Stimulated activated CD4-positive, alpha-beta T cell treated with anti-CD3 and anti-CD28 coated beads, TNF-alpha, amount 100 ng/mL, for 4 hours (primary cell): ENCODE measurements at places on chromosomes 16 and 17.
A peak's percentile ranks its signal among the peaks of the same experiment; 100 is the strongest.

DNA sequence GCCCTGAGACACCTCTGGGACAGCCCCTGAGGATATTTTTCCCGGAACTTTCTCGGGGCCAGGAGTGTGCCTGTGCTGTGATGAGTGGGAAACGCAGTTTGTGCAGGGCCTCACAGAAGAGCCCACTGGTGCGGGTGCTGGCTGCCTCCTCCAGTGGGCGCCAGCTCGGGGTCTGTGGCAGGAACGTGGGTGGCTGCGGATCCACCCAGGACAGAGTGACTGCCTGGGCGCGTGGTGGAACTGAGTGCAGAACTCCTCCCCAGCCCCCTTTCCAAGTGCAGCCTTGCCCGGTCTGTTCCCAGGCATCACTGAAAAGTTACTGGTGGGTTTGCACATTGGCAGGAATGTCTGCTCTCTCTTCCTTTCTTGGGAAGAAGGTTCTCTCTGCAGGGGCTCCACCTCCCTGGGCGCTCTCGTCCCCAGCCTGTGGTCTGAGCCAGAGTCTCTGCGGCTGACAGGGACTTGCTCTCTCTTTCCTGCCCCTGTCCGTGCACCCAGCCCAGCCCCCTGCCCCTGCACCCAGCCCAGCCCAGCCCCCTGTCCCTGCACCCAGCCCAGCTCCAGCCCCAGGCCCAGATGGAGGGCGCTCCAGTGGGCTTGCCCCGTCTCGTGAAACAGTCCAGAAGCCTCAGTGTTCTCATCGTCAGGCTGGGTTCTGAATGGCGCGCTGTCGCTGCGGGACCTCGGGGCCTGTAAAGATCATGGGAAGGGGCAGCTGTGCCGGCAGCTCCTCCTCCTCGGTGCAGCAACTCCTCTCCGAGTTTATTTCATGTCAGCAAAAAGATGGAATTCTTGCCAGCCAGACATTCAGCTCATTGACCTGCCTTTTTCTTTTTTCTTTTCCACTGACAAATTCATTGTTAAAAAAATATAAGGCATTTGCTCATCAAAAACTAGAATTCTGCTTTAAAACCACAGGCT, 117.5 kb downstream of the BANP start:
- no peak for DNase-seq

- no peak for DNase-seq
Observed at GRCh38 chr17:20702692-20703091, 123.2 kb downstream of the CDRT15L2 start.

DNA sequence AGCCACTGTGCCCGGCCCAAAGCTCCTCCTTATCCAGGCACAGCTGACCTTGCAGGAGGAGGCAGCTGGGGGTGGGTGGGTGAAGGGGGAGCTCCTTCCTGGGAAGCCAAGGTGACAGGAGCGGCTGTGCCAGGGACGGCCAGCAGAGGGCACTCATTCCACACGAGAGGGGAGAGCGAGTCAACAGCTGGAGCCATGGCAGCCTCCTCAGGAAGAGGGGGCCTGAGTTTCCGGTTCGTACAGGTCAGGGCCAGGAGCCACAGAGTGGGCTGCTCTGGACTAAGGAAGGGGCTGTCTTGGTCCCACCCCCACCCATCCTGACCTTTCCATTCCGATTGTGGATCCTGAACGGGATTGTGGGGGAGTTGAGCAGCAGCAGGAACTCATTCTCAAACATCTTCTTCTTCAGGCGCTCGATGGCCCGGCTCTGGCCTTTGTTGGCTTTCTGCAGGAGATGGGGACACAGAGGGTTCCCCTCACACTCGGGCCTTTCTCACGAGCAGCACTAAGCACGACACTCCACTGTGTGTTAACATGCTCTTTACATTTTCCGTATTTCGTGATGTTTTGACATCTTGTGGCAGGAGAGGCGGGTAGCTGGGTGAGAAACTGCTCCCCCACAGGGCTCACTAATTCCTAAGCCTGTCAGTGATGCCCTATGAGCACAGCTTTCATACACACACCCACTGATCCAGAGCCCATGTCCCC, 61.6 kb downstream of the TIMM22 start:
- DNase-seq, result peak; percentile 26

DNA sequence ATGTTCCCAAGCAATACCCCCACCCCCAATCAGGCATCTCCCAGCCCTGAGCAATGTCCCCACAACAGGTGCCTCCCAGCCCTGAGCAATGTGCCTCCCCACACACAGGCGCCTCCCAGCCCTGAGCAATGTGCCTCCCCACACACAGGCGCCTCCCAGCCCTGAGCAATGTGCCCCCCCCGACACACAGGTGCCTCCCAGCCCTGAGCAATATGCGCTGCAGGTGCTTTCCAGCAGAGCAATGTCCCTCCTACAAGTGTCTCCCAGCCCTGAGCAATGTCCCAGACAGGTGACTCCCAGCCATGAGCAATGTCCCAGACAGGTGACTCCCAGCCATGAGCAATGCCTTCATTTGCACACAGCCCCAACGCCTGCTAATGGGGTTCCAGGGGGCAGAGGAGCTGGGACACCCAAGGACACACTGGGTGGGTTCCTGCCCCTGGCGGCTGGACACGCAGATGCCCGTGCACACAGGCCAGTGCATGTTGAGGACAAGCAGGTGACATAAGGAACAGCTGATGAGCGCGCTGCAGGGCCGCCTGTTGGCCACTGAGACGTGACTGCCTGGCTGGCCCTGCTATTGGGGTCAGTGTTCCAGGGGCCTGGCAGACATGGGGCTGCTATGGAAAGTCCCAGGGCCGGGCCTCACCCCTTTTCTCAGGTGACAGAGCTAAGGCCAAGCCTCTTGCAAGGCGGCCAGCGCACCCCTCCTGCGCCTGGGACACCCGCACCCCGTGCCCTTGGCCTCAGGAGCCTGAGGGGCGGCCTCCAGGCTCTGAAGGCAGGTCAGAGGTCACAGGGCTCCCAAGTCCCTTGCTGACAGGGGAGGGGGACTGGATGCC, 26.9 kb upstream of the PABPN1L start:
- no peak for DNase-seq

DNA sequence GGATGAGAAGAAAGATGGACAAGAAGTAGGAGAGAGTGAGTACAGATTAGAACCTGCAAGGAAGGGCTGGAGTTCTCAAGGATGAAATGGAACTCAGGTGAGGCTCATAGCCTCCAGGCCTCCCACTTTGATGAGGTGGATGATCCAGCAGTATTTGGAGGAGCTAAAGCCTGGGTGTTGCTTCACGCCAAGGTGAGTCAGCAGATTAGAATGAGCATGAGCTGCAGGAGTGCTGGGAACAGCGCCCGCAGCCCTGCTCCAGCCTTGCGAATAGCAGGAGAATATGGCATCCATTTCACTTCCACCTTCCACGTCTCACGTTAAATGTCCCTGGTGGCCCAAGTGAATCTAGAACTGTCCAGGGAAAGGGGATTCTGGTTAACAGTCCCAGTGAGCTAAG, 94.4 kb upstream of the CPHXL start:
- no peak for DNase-seq

GRCh38 chr16:85133290-85133599, 21.0 kb upstream of the CIBAR2 start:
- no peak for DNase-seq

- DNase-seq, result no peak
Observed at GRCh38 chr16:66849021-66849420, 4.8 kb downstream of the CA7 start.

GRCh38 chr17:62670202-62670821, 42.8 kb downstream of the MRC2 start:
- no peak for DNase-seq

DNA sequence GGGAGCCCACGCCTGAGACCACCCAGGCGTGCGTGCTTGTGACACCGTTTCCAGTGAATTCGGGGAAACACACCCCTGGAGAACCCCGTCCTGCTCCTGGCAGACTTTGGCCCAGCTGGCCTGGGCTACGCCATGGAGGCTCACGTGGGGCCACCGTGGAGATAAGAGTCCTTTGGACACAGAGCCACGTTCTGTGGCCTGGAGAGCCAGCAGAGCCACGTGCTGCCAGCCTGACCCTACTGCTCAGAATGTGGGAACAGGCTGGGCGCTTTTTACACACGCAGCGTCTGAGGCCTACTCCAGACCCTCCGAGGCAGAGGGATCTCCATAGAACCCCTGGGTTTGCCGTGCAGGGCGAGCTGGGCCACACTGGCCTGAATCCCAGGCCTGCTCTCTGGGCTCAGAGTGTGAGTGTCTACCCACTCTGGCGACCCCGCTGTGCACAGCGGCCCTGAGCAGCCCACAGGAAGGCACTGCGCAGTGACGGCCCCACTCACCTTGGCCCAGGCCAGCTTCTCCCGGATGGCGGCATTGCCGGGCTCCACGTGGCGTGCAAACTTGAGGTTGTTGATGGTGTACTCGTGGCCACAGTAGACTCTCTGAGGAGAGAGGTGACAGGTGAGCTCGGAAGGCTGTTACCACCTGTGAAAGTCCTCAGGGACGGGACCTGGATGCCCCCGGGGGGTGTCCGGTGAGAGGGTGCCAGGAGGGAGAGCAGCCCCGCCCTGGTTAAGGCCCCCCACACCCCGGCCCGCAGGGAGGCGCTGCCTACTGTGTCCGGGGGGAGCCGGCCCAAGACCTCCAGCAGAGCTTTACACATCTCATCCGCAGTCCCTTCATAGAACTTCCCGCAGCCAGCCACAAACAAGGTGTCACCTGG, 10.0 kb downstream of the HAGH start:
- DNase-seq, result no peak

- no peak for DNase-seq
Observed at GRCh38 chr16:678858-679813, 1.1 kb upstream of the STUB1 start.

DNA sequence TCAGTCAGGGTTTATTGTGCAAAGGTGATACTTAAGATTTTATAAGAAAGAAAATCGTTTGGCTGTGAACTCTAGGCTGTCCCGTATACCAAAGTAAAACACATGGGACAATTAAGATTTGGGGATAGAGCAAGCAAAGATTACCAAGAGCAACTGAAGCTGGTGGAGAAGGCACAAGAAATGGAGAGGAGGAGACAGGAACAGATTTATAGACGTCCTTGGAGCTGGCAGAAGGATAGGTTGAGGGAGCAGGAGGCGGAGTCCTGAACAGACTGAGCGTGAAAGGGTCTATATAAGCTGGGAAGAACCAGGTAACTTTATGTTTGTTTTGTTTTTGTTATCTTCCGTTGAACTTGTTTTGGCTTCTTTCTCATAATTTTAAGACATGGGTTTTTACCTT, 3.8 kb downstream of the TNRC6C start:
- no peak for DNase-seq

DNA sequence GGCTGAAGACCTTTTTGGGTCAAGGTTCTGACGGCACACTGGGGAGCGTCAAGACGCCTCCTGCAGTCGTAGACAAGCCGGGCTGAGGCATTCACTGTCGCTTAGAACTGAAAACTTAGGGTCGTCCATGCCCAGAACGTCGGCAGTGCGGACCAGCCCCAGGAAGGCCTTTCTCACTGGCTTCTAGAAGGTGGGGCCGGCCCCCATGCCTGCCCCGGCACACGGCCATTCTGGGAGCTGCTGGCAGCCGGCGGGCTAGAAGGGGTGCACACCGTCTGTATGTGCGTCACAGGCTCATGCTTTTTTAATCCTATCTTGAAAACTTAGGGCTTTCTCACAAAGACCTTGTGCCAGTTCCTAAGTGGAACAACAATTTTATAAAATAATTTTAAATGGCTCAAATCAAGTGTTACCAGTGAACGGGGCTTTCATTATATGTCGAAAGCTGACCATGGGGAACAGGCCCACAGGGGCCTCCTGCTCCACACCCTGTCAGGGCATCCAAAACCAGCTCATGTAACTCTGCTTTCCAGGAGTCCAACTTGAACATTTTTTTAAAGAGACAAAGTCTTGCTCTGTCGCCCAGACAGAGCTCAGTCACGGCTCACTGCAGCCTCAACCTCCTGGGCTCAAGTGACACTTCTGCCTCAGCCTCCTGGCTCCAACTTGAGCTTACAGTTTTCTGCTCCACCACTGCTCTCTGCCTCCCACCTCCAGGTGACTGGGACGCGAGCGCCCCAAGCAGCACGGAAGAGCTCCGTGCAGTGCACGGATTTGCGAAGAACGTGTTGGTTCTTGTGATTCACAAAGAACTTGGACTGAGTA, 111.2 kb downstream of the ANKRD11 start:
- no peak for DNase-seq

- no peak for DNase-seq
Observed at GRCh38 chr16:54194334-54194743, 92.2 kb downstream of the IRX3 start.

DNA sequence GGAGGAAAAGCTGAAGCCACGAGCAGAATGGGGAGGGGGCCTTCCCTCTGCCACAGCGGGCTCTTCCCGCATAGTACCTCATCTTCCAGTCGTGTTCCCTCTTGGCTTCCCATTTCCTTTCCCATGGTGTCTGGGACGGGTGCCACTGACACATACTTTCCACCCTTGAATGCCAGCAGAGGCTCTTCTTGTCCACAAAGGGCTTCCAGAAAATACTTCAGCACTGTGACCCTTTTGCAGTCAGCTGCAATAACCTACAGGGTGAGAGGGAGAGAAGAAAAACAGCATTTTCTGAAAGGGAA, 30.7 kb downstream of the HIC1 start:
- DNase-seq, result no peak

GRCh38 chr16:2159175-2159838, 3.7 kb downstream of the TRAF7 start:
- no peak for DNase-seq

- DNase-seq, result peak; percentile 8
Observed at GRCh38 chr17:32007463-32008298, 498 bp downstream of the LRRC37B start.

- DNase-seq, result no peak
Observed at GRCh38 chr16:73848993-73849392, 447.6 kb upstream of the PSMD7 start.

GRCh38 chr16:83842756-83843507, 35.2 kb downstream of the HSBP1 start:
- no peak for DNase-seq

GRCh38 chr17:36019423-36019822, 1.7 kb upstream of the CCL23 start:
- DNase-seq, result no peak

- no peak for DNase-seq
Observed at GRCh38 chr16:87345726-87346424, 28.7 kb upstream of the C16orf95 start.

- no peak for DNase-seq
Observed at GRCh38 chr16:66979011-66979717, 9.2 kb upstream of the CES4A start.

GRCh38 chr17:76461765-76462555, 5.4 kb upstream of the AANAT start:
- DNase-seq, result no peak

GRCh38 chr16:88988980-88989811, 12.2 kb upstream of the CBFA2T3 start:
- no peak for DNase-seq

- no peak for DNase-seq
Observed at GRCh38 chr17:42174126-42174783, 6.7 kb downstream of the KCNH4 start.
